ENCODE measurements at places on chromosomes 7 and 10.

GRCh38 chr10:29811751-29812427 is 177.1 kb upstream of the SVIL start:
- DNase-seq: no peak

- DNase-seq: no peak
These were observed 5.6 kb upstream of the MALSU1 start for GRCh38 chr7:23293500-23294073.

- peak; percentile 27 for DNase-seq
These were observed 1.3 kb downstream of the NRCAM start for GRCh38 chr7:108454674-108455550.

GRCh38 chr10:88528201-88528600 is 54.9 kb downstream of the RNLS start:
- no peak for DNase-seq

- DNase-seq: no peak
These were observed 924.9 kb upstream of the ZNF722 start for GRCh38 chr7:63073736-63074135.

DNA sequence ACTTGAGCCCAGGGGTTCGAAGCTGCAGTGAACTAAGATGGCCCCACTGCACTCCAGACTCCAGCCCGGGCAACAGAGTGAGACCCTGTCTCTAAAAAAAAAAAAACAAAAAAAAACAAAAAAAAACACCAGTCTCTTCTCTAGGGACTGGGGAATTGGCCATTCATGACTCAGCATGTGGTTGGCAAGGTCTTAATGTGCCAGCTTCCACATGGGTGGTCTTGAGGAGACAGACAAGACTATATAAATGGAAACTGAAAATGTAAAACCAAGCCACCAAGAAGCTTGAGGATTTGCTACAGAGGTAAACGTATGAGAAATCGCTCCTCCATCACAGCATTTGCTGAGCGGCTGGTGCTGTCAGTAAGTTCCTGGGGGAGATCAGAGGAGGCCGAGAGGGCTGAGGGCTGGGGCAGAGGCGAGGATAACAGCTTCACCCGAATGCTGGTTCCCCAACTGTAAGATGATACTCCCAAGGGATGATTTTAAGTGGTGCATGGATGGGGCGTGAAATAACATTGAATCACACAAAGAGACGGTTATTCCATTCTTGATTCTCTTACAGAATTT is 128.7 kb downstream of the C10orf105 start:
- DNase-seq: no peak

GRCh38 chr10:105354010-105354409 is 712.9 kb downstream of the SORCS3 start:
- DNase-seq: no peak

DNA sequence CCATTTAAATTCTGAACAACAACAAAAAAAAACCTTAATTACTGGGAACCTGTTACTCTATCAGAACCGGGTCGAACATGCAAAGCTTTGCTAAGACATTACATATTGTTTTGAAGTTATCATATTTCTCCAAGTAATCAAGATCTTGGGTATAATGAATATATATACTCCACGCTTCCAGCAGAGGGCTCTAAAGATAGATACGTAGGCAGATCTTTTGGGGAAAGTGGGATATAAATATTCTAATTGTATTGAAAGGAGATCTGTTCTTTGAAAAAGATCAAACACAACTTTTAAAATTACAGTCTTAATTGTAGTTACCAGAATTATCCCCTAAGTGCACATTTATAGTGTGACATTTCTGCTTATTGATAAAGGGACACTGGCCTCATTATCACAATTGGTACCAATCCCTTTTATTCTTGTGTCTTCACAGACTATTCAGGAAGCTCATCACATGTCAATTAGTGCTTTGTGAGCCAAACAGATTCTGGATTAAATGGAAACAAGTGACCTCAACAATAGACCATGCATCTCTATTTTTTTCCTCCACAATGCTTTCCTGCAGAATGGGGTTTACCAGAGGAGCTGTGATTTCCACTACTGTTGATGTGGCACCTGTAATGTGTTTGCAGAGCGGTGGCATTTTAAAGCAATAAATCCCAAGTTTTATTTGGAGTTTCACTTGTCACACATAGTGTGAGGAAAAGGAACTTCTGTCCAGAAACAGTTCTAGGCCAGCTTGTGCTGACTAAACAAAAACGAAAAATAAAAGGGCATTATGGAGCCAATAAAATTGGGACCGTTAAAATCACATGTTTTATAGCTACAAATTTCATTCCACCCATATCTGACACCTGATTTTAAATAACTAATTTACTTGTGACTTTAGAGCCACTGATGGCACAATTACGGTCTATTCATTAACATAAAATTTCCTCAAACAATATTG is 122.4 kb downstream of the CTTNBP2 start:
- no peak for DNase-seq

- no peak for DNase-seq
These were observed 41.0 kb downstream of the NKX2-3 start for GRCh38 chr10:99573790-99574189.

GRCh38 chr10:43596546-43596945 is 9.7 kb upstream of the ZNF485 start:
- no peak for DNase-seq

DNA sequence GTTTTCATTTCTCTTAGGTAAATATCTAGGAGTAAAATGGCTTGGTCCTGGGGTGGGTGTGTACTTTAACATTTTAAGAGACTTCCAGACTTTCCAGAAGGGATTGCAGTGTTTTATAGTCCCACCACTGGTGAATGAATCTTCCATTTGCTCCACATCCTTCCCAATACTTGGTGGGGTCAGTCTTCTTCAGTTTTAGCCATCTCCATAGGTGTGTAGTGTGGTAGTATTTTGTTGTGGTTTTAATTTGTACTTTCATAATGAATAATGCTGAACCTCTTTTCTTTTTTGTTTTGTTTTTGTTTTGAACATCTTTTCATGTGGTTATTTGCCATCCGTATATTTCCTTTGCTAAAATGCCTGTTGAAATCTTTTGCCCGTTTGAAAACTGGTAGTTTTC is 86.4 kb downstream of the ANKRD61 start:
- no peak for DNase-seq

- no peak for DNase-seq
These were observed 184.3 kb upstream of the ITGB1 start for GRCh38 chr10:33142295-33142694.

DNA sequence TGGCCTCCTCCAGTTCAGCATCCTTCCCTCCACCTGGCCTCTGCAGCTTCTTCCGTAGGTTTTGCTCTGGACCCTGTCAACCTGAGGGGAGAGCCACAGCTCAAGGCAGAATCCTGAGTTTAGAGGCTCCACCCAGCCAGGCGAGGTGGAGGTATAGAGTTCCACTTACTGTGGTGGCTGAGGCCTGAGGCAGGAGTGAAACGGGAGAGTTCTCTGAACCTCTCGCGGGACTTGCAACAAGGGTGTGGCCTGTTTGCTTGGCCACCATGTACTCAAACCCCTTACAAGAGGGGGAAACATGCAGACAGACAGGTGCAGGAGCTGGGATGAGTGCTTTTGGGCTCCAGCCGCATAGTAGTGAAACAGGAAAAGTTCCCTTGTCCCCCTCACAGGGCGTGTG is 154.0 kb upstream of the C7orf33 start:
- DNase-seq: no peak

GRCh38 chr10:19775296-19775695 is 40.9 kb upstream of the PLXDC2 start:
- no peak for DNase-seq

DNA sequence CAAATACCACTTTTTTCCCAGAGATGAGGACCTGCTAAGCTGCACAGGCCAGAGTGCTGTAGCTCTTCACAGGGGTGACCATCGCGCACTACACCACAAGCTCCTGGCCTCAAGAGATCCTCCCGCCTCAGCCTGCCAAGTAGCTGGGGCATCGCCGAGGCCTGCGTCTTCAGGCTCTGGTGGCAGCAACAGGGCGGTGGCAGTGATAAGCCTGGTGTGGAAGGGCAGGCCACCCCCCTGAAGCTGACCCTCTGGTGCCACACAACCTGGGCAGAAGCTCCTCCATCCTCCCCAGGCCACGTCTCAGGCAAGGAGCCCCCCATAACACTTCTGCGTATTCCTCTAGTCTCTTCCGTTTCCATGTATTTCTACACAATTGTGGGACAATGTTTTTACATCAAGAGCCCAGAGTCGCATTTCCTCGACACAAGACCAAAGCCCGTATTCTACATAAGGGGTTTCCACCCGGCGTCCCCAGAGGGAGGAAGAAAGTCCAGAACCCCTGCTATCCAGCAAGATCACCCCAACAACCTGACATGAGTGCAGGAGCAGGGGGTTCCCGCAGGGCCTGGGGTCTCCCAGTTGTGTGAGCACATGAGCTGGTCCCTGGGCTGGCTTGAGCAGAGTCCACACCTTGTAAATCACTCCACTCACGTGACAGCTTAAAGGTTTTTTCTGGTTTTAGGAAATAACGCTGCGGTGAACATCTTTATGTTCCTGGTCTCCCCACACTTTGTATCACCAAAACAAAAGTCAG is 37.6 kb upstream of the NCAPG2 start:
- DNase-seq: no peak

- DNase-seq: no peak
These were observed 27.6 kb downstream of the ABCC2 start for GRCh38 chr10:99809931-99810615.

DNA sequence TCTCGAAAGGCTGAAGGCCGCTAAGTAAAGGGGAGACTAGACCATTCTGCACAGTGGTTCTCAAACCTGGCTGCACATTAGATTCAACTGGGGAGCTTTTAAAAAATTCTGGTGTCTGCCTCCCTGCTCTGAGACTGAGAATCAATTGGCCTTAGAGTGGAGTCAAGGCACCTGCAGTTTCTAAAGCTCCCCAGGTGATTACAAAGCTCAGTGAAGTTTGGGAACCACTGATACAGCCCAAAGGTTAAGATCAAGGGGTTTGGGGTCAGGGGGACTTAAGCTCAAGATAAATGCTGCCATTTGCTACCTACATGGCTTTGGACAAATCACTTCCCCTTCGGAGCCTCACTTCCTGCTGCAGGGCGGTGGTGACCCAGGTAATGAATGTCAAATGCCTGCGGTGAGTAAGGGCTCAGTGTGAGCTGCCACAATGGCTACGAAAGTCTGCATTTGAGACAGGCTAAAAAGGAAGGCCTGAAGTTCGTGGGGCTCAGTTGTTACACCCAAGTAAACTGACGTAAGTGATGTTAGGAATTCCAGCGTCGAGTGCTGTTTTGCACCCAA is 72.3 kb downstream of the TLL2 start:
- DNase-seq: no peak

GRCh38 chr7:45447296-45447695 is 126.9 kb upstream of the ADCY1 start:
- no peak for DNase-seq

DNA sequence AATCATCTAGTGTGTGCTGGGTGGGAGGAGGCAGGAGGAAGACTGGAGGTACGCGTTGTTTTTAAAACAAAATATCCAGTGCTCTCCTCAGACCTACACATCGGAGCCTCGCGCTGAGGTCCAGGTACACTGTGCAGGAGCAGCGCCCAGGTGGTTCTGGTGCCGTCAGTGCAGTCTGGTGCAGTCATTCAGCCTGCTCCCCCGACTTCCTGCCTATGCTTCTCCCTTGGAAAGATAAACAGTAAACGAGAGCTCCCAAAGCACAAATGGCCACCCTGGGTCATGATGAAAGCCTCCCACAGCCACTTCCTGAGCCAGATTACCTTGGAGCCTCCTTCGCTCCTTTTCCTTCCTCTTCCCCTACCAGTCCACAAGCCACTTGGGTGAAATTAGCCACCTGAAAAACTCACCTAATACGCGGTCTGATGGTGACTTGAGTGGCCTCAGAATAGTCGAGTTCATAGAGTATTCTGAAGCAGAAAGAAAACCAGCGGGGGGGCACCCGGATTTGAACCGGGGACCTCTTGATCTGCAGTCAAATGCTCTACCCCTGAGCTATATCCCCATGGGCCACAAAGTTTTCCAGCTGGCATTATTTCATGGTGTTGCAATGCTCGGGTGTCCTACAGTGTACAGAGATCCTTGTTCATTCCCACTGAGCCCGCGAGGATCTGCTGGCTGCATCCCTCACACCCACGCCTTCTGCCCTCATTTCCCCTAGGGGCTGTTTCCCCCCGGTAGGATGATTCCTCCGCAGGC is 82.5 kb downstream of the ZNF467 start:
- no peak for DNase-seq

- no peak for DNase-seq
These were observed 547.8 kb downstream of the DNAJB6 start for GRCh38 chr7:157884461-157885062.

- no peak for DNase-seq
These were observed 419.1 kb downstream of the ARL4A start for GRCh38 chr7:13106513-13106912.

GRCh38 chr7:128915271-128915819 is 4.8 kb upstream of the KCP start:
- DNase-seq: no peak

DNA sequence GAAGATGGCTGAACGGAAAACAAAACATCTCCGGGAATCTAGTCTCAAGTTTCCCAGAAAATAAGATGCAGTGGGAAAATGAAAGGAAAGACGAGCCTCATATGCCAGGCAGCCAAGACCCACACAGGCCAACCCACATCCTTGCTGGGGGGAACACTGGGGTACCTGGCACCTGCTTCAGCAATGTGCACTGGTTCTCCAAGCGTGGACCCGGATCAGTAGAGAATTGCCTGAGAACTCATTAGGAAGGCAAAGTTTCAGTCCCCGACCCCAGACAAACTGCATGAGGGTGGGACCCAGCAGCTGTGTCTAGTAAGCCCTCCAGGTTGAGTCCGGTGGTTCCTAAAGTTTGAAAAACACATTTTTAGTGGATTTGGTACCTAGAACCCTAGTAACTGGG is 18.4 kb downstream of the FAM53B start:
- no peak for DNase-seq

DNA sequence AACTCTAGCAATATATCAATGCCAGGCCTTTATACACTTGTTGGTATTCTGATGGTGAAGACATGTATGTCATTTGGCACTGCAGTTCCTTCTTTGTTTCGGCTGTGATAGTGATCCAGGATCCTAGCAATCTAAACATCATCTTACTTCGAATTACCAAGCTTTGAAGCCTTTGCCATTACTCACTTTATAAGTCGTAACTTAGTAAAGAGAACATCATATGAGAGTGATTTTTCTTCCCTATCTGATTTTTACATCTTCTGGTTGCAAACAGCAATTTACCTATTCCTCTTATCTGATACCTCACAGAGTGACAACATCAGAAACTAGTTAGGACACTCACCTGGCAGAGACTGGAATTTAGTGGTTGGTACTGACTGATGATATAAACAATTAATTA is 7.6 kb upstream of the BPGM start:
- DNase-seq: no peak

DNA sequence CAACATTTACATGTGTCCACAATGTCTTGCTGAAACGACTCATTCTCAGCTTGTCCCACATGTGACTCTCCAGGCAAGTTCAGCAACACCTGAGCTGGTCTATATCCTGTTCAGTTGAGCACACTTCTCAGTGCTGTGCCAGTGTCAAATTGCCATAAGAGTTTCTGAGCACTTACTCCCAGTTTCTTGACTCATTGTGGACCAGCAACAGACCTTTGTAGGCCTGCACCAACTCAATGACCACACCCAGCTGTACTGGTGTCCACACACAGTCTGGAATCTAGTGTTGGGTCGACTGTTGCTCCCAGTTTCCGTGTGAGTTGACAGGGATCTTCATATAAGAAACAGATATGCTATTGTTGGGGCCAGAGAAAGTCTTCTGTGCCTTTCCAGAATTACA is 88.0 kb downstream of the PTPN20 start:
- no peak for DNase-seq

GRCh38 chr7:240146-240676 is 47.8 kb downstream of the FAM20C start:
- no peak for DNase-seq

GRCh38 chr10:104767745-104768144 is 126.7 kb downstream of the SORCS3 start:
- DNase-seq: no peak

GRCh38 chr10:129466703-129467358 is at the start of gene MGMT:
Gene MGMT, plus strand, starts transcription at chr10:129467241.
- peak; percentile 94 for DNase-seq

Data from progenitor cell of endocrine pancreas (in vitro differentiated cells).